Kasumi-1 (cell line): ENCODE measurements at places on chromosomes 7 and 10.

DNA sequence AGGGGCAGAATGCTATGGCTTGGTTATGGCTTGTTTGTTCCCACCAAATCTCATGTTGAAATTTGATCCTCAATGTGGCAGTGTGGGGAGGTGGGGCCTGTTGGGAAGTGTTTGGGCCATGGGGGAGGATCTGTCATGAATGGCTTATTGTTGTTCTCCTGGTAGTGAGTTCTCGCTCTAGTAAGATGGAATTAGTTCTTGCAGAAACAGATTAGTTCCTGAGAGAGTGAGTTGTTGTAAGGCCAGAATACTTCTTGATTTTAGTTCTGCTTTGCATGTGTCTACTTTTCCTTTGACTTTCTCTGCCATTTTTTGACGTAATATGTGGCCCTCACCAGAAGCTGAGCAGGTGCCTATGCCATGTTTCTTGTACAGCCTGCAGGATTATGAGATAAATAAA, 188.2 kb downstream of the KIF20B start:
- DNase-seq, result no peak

DNA sequence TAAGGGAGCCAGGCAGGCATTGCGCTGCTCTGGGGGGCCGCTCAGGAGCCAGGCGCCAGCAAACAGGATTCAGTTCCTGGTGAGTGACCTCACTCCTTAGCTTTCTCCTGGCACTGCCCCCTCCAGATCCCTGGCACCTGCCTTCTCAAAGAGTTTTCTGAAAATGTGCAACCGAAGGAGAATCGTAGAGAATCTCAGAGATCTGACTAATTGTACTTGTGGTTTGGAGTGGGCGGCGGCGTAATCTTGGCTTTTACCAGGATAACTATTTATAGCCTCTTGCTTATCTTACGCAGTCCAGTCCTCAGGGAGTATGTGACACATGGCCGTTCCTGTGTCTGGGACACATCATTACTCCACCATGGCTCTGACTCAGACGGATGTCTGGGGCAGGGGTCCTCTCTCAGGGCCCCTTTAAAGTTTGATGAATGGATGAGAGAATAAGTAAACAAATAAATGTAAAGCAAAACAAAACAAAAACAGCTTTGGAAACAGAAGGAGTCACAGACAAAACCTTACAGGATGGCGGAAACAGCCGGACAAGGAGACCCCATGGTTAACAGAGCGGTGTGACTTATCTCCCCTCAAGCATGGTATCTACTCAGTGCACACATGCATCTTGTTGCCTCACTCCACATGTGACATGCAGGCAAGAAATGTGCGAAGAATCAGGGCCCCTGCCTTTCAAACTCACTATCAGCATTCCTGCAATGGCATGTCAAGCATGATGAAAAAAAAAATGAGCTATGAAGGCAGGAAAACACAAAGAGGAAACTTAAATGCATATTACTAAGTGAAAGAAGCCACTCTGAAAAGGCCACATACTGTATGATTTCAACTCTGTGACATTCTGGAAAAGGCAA, 99.7 kb downstream of the TNS3 start:
- peak; percentile 7 for DNase-seq

GRCh38 chr10:69716711-69717560, 84.8 kb upstream of the COL13A1 start:
- peak; percentile 45 for DNase-seq

DNA sequence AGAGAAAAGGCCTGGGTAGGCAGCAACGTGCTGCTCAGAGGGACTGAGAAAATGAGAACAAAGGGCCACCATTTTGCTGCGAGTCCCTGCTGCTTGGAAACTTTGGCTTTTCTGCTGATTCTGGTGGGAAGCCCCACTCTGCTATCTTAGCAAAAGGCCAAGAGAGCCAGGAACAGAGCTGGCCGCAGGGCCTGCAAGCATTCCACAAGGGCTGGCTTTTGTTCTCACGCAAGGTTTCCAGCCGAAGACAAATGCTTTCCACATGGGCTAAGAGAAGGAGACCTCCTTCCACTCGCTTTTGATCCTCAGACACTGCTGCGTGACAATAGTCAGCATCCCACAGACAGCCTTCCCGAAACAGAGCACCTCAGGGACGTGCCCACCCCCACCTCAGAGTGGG, 163.1 kb downstream of the ARHGAP12 start:
- no peak for DNase-seq

DNA sequence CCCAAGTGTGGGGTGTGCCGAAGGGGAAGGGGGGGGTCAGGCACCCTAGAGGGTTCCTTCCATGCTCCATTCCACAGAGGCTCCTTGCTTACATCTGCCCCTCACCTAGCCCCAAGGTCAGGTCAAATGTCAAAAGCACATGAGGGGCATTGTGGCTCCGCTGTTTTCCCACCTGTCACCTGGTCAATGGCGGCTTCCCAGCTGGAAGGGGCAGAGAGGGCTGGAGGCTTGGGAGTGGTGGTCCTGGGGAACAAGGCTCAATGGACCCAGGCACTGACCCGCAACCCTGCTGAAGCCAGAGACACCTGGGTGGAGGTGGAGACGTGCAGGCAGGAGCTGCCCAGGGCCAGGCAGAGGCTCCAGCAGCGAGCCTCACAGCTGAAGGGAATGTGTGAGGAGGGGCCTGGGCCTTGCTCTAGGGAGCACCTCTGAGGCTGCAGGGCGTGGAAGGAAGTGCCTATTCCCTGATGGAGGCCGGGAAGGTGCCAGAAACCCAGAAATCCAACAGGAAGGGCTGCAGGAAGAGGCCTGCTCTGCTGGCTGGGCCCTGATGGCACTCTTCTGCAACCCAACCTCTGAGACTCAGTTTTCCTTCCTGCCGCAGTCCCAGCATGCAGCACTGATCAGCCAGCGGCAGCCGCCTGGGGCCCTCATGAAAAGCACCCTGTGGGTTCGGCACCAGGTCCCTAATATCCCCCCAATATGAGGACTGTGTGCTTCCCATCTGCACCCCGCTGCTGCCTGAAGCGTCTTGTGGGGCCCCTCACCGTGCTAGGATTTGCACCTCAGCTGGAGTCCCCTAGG, 16.0 kb downstream of the RASGEF1A start:
- no peak for DNase-seq

DNA sequence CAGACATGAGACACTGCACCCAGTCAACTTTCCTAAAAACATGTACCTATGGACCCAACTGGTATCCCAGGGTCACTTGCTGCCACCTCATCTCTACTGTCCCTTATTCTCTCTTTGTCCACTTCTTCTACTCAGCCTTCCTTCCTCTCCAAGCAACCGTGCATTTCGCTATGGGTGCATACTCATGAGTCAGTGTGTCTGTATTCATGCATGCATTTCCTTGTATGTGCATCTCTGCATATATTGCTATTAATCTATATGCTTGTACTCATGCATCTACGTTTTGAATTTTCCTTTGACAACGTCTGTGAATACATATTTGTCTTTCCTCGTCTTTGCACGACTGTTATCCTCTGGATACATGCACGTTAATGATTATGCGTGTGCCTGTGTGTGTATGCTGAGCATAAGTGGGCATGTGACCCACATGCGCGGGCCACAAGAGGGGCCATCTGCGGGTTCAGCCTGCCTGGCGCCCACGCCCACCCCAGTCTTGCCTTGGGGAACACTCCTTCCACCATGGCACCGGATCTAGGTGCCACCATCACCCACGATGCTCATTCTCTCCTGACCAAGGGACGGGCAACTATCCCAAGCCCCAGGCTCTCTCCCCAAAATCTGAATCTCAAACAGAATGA, 23.3 kb downstream of the KIAA1549 start:
- DNase-seq, result no peak

- no peak for DNase-seq
Measured at GRCh38 chr7:36141850-36142249, 11.2 kb upstream of the EEPD1 start.

DNA sequence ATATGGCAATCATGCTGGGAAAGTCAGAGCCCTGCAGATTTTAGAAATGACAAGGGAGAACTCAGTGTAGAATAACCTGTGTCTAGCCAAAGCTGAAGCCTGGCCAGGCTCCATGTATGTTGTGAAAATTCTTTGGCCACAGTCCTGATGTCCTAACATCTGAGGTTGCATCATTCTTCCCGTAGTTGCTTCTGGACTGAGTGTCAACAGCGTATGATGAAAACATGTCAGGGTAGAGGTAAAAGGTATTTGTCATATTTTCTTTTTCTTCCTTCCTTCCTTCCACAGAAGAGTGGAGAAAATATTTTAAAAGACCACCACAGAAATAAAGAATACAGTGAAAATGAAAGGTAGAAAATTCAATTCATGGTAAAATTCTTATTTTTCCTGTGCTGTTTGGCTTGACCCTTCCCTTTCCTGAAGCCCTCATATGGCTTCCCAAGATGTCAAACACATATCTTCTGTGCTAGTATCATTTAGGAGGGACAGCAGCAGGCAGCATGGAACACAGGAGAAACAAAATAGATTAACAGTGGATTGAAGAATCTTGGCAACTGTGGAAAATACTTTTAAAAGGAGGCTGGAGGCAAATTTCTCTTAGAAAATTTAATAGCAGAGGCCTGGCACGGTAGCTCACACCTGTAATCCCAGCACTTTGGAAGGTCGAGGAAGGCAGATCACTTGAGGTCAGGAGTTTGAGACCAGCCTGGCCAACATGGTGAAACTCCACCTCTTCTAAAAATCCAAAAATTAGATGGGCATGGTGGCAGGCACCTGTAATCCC, 18.9 kb upstream of the NRBF2 start:
- no peak for DNase-seq

DNA sequence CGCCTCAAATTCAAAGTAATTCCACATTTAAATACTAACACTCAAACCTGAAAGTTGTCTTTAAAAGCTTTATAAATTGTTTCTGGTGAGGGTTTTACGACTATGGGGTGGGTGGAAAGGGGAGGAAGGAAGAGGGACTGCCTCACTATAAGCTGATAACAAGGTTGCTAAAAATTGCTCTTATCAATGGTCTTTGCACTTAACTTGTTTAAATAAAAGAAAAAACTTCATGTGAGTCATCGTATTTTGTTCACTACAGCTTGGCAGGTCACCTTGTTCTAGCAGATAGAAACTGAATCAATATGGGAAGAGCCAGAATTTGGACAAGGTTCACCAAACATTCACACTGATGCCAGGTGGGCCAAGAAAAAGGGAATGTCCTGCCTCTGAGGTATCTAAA, 129.2 kb downstream of the TES start:
- DNase-seq, result no peak

DNA sequence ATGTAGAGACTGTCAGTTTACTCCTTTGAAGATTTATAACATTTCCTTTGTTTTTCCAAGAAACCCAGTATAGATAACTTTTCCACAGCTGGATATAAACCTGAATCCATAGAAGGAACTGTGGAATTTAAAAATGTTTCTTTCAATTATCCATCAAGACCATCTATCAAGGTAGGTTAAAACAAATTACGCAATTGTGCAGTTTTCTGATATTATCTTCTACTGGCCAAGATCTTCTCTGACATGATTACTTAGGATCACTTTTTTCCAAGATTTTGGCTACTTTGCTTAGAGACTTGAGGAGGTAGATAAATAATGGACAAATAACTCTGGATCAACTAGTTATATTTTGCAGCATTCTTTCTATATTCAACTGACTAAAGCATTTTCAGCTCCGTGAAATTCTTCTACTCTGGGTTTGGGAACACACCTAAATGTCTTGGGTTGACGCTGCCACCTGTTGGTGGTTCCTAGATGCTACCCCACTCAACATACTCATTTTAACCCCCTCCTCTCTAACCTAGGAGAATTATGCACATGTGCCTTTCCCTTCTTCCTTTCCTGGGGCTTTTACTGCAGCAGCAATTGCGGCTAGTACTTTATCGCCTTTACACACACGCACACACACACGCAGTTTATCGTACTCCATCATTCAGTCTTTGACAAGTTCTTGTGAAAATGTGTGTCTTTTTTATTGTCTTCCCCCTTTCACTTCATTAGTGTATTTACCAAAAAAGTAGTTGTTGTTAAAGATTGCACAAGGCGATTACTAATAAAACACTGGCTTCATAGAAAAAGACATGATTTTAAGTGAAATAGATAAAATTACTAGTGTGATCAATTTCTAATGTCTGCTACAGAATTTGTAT, 32.7 kb downstream of the ABCB5 start:
- DNase-seq, result peak; percentile 15

DNA sequence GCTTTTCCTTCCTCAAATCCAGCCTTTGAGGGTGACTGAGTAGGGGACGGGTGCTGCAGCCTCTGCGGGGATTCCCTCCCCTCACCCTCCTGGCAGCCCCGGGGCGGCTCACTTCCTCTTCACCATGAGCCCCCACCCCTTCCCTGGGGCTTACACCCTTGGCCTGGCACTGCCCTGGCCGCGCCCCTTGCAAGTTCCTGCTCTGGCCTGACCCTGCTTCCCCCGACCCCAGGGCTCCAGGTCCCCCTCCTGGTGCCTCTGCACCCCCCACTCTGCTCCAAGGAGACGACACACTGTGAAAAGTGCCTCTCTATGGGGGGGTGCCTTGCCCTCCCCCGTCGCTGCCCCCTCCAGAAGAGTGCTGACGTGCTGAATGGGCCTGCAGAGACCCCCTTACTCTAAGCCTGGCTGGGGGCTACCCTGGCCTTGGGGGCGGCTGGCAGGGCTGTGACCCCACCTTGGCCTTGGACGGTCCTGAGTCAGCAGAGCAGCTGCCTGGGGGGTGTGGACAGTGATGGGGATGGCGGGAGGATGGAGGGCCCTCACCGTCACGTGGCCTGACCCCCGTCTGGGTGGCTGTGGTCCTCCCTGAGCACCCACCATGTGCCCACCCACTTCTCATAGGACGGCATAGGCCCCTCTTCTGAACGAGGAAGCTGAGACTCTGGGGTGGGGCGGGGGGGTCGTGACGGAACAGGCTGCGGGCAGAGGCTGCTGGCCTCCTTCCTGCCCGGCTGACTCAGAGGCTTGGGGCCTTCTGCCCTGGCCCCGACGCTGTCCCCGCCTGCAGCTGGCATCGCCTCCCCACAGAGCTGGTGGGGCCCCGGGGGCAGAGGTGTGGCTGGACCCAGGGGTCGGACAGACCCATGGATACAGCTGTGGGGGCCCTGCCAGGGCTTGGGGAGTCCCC, 9.8 kb downstream of the LFNG start:
- DNase-seq, result peak; percentile 78

DNA sequence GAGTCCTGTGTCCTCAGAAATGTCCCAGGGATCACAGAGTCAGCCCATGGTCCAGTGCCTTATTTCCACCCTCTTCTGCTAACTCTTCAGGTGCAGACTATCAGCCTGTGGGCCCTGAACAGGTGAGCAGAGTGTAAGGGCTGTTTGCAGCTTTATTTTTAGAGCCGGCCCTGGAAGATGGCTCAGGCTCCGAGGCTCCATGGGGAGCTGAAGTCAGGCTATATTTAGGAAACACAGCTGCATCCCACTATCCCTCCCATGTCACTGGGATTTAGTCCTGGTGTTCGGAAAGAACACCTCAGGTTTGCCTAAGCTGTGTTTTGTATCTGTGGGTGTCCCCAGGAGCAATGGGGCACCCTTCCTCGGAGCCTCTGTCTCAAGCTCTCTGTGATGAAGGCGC, 126.9 kb downstream of the RPS24 start:
- no peak for DNase-seq

- DNase-seq, result no peak
Measured at GRCh38 chr10:77500754-77501151, 136.9 kb downstream of the KCNMA1 start.

GRCh38 chr7:151135525-151135845, 32.0 kb downstream of the GBX1 start:
- DNase-seq, result no peak

- no peak for DNase-seq
Measured at GRCh38 chr7:135855846-135856245, 107.2 kb upstream of the FAM180A start.
